Stimulated activated CD4-positive, alpha-beta T cell treated with anti-CD3 and anti-CD28 coated beads, Interleukin-15, amount 100 ng/mL, for 1 hour (primary cell): ENCODE measurements at places on chromosomes 2 and 18.

GRCh38 chr18:60656553-60656952 is 284.0 kb upstream of the MC4R start:
- no peak for DNase-seq

DNA sequence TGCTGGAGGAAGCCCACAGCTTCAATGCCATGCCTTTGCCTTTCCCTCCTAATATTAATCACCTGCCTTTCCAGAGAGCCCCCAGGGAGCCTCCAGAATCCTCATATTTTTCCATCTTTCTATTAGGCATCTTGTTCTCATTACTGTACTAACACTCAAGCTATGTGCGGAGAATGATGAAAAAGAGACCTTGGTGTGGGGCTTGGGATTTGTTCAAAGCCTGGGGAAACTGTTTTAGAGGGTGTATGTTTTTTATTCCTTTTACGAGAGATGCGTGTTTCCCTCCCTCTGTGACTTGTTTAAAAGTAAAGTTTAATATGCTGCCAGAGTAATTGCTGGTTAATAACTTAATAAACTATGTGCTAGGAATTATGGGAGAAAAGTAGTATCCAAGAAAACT is 102.4 kb upstream of the ZFP36L2 start:
- DNase-seq = no peak

DNA sequence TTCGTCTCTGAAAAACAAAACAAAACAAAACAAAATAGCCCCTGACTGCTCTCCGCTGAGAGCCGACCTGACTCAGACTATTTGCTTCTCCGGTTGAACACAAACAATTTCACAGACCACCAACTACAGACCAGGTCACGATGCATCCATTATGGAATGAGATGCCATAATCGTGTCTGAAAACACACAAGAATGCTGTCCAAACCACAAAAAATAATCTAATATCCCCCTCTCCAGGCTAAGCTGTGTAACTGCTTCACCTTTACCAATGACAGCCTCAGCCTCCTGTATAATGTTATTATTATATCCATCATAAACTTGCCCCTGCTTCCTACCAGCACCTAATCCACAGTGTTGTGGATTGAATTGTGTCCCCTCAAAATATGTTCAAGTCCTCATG is 114.7 kb downstream of the DNAH6 start:
- DNase-seq = no peak

DNA sequence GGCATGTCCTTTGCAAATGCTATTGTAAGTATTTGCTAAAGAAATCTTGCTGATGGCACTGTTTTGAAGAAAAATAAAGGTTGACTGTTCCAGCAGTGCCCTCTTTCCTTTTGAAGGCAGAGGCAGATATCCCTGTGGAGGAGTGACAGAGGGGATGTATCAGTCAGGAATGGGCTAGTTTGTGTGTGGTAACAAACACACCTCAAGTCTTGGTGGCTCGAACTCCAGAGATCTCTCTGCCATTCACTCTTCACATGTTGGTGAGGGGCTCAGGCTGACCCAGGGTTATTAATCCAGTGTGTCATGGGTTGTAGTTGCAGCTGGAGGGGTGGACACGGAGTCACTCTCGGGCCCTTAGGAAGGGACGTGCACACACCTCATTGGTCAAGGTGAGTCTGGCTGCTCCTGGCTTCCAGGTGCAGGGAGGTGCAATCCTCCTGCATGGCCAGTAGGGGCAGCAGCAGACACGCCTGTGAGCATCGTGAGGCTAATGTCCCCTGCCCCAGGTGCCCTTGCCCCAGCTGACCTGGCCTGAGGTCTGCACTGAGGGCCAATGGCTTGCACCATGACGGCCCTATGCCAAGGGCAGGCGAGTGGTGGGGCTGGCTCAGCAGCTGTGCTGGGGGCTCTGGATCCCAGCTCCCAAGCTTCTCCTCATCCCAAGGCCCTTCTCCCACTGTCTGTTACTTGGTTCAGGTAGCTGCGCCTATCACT is 146.5 kb downstream of the ASB1 start:
- DNase-seq = no peak

DNA sequence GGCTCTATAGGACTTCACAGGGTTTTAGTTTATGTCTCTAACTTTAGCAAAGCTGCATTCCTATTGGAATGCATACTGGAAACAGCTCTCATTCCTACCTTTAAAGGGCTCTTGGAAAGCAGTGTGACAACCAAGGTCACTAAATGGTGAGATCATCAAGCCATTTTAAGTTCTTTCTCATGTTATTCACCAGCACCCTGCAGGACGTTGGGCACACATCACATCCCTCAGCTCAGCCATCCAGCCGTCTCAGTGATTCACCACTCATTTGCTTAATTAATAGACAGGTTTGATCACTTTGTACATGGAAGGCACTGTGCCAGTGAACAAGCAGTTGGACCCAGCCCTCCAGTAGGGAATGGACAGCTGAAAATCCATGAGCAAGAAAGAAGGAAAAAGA is 32.2 kb upstream of the RBM44 start:
- no peak for DNase-seq

- no peak for DNase-seq
Measured at GRCh38 chr2:195316486-195316885, 340.5 kb upstream of the SLC39A10 start.

DNA sequence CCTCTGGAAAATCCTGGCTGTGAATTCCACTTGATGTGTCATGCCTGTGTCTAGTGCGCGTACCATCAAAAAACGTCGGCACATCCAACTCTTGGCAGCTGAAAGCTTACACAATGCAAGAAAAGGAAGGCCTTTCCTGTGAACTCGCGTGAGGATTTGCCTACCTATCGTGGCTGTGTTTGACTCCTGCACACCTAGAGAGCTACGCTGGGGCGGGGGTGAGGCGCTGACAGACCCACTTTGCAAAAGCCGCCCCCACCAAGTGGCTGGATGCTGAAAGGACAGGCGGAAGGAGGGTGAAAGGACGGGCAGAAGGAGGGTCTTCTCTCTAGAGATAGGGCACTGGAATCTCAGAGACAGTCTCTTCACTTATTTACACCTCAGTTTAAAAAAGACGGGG is 270.1 kb downstream of the EIPR1 start:
- DNase-seq = no peak

DNA sequence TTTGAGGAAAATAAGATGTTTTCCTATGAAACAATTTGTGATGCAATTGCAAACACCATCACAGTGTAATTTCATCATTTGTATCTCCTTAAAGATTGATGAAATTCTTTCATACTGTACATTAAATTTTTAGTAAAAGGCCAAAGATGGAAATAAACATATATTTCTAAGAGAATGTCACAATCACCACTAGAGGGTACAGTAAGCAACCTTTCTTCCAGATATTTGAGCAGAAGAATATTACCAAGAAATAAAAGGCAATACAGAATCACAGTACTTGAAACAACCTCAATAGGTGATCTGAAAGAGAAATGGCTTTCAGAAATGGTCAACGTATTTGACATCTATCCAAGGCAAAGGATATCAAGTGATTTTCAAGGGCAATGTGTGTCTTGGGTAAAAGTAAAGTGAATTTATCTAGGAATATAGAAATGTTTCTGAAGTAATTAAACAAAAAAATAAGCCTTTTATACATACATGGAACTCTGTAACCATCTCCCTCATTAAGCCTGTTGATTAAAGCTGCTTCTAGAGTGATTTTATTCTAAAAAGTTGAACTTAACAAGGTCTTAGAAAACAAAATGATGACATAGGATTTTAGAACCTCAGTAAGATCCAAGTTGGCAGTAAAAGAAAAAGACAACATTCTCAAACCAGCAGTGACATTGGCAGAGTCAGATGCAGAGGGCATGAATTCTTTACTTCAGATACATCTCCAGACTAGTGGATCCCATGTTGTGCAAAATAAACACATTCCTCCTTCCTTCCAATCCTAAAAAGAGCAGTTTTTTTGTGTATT is 90.3 kb upstream of the SESTD1 start:
- DNase-seq = no peak

DNA sequence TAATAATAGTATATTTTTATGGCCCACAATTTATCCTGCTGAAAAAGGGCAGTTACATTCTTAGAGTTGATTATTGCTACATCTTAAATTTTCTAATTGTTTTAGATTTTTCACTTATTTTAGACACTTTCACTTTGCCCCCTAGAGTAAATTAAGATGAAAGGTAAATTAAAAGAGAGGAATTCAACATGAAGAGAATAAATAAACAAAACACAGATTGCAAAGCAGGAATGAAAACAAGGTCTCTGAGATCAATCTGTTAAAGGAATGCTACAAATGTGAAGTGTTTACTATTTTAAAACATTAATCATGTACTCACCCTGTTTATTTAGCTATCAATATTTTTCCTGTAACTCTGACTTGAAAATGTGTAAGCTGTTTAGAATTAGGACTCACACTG is 113.5 kb upstream of the ETAA1 start:
- no peak for DNase-seq

DNA sequence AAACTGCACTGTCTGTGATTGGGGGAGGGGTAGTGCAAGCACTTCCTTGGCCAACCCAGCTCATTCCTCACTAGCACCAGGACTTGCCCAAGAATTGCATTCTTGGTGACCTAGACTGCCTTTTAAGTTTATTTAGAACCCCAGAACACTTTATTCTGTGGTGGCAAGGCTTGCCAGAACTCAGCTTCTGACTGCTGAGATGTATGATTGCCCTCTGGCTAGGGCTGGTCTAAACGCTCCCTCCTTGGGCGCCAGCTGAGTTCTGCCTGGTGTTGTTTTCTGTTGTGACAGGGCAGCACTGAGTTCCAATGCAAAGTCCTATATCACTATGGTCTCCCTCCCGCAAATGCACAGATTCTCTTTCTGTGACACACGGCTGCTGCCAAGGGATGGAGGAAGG is 247.7 kb downstream of the ZNF385B start:
- no peak for DNase-seq

- no peak for DNase-seq
Measured at GRCh38 chr2:39625193-39625926, 40.4 kb upstream of the TMEM178A start.

GRCh38 chr2:132974467-132975095 is 304.6 kb upstream of the LYPD1 start:
- DNase-seq = no peak

- no peak for DNase-seq
Measured at GRCh38 chr2:240153418-240153817, 13.0 kb upstream of the OTOS start.

- DNase-seq = no peak
Measured at GRCh38 chr18:4455113-4455811, at the start of gene DLGAP1. Gene DLGAP1 (minus strand): TSS chr18:4455307.

DNA sequence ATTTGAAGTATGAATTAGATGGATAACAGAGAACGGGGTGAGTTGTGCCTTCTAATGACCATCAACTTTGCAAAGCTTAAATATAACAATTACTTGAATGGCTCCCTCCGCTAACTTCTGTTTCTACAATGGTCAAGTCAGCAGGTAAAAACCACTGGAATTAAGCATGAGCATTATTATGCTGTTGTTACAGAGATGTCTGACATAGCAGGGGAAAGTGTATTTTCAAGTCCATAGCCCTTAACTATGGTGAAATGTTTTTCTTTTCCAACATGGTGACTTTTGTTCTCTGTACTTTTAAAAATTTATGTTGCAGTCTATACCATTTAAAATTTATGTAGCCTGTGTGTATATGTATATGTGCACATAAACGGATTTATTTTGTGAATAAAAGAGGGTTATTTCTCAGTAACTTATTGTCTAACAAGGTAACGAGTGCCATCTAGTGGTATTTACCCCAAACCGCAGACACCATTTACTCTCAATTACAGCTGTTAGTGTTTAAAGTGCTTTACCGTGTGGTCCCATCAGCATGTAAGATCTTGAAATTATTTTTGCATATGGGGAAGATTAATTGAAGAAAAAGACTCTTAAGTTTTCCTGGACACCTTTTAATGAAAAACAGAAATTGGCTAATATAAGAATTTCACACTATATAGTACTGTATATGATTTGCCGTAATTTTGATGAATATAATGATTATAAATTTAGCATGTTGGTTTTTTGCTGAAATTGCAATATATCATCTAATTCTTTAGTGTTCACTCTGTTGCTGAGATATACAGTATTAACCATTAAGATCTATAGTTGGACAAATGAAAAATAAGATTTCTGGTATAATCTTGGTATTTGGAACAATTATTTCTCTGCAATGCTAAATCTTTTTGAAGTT is 78.2 kb downstream of the UBE2E3 start:
- no peak for DNase-seq

- no peak for DNase-seq
Measured at GRCh38 chr2:57536535-57537231, 509.9 kb upstream of the VRK2 start.

DNA sequence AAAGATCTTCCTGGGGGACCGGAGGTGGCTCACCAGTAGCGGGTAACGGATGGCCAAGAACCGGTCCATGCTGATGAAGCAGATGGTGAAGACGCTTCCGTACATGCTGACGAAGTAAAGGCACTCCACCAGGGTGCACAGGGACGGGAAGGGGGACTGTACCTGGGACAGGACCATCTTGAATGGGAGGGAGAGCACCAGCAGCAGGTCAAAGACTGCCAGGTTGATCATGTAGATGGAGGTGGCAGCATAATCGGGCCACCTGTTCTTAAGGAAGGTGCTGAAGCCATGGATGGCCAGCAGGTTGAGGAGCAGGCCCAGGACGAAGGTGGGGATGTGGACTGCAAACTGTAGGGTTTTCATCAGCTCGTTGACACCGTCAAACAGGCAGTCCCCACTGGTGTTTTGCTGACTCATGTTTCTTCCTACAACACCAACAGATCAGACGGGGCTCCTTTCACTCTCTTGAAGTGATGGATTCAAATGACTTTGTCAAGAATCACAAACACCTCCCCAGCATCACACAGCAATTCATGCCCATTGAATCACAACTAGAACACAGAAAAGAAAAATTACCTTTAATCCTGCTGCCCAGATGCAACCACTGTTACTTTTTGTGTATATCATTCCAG is 14.4 kb downstream of the GPR55 start:
- no peak for DNase-seq

- no peak for DNase-seq
Measured at GRCh38 chr2:177275743-177276055, 11.2 kb upstream of the NFE2L2 start.

DNA sequence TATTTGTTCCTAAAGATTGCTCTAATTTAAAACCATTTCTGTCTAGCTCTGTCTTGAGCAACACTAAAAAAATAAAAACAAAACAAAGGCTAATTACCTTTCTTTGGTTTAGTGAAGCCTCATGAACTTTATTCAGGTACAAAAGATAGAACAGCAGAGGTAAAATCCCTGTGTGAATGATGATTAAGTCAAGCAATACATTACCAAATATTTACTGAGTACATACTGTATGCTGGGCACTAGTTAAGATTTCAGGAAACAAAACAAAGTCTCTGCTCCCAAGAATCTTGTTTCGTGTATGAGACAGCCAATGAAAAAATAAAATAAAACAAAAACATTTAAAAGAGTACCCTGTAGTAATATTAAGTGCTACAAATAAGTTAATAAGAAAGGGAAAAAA is 257.5 kb downstream of the RND3 start:
- DNase-seq = no peak

GRCh38 chr2:190646780-190647522 is 1.9 kb upstream of the NAB1 start:
- no peak for DNase-seq
